ENCODE measurements at places on chromosomes 4 and X.

- DNase-seq: no peak
These were observed 841.6 kb upstream of the FRG1 start for GRCh38 chr4:189098932-189099696.

DNA sequence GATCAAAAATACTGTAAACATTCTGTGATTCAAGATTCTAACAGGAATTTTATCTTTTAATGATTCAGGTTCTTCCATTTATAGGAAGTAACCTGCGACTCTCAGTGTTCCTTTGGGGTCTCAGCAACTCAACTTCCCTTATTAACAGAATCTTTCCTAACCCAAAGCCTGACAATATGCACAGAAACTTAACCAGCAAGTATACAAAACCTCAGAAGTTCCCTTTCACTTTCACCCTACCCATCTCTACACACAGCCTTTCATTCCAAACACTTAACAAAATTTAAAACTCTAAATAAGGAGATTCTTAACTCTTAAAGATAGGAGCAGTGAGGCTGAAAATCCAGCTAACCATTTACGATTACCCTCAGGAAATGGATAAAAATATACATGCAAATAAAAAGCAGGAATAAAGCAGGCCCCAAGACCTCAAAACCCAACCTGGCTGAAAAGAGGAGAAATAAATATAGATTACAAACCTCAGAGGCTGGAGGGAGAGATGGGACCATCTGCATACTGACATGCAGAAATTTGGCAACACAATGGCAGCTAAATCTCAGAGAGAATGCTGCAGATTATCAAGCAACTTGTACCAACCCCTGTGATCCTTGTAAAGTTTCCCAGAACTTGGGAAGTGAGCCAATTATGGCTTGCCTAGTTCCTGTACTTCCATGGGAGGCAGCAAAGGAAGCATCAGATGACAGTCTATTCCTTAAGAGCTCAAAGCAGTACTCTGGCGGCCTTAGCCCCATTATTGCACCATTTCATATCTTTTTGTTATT lies 101.0 kb downstream of the ATP11C start:
- DNase-seq: no peak

DNA sequence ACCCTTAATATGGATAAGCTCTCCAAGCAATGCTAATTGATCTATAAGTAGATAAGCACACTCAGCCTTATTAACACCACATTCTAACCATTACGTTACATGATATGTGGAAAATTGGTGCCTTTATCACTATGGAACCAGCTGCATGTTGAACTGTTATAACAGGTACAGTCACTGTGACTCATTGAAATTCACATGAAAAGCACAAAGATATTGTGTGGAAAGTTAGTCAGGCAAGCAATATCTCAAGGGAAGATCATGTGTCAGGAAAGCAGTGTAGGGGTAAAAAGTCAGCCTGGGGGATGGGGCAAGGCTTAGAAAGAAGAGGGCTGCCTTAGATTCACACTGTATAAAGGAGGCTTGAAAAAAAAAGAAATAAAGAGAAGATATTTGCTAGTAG lies 313.7 kb upstream of the SMIM31 start:
- DNase-seq: no peak

GRCh38 chr4:65502131-65502701 lies 168.1 kb downstream of the EPHA5 start:
- DNase-seq: no peak

DNA sequence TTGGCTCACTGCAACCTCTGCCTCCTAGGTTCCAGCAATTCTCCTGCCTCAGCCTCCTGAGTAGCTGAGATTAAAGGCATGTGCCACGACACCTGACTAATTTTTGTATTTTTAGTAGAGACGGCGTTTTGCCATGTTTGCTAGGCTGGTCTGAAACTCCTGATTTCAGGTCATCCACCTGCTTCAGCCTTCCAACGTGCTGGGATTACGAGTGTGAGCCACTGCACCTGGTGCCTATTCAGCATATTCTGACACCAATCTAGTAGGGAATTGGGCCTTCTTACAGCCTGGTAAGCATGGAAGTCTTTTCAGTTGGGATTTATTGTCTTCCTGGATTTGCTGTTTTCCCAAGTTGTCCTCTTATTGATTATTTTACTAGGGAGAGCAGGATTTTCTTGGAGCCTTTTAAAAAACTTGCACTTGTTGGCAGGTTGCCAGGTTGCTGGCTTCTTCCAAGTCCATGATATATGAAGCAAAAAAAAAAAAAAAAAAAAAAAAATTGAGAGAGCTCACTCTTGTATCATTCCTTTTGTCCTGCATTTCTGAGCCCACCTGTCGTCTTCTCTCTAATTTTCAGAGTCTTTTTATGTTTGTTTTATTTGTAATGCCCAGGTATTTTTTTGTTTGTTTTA lies 43.7 kb downstream of the TMPRSS11E start:
- DNase-seq: no peak

DNA sequence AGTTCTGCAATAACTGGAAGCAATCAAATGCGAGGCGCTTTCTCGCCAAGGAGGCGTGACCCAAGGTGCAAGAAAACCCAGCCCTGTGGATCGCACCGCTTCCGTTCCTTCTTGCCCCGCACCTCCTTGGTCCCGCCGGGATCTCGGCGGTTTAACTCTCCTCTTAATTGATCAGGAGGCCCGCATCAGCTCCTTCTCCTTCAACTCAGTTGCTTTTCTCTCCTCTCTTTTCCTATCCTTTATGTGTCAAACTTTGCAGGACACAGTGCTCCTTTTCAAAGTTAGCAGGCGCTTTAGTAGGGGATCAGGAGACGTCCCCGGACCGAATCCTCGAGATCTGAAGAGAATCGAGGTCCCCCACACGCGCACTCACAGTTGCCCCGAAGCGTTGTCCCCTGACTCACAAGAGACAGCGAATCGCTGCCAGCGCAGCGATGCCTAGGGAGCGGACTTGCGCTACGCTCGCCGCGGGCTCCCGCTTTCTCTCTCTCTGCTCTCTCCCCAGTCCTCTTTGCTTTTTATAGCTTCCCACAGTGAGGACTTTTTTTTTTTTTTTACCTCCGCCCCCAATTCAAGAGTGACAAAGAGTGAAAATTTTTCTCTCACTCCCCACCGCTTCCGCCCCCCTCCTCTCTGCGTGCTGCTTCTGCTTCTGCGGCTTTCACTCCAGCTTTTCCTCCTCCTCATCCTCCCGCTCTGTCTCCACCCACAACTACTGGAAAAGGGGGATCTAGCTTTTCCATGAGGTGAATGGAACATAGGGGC lies at the start of gene DKK2:
DKK2 (minus strand) TSS at position 495 of the 765 bp plus-strand sequence. CDS start 722 bp downstream, outside the sequence.
- DNase-seq: peak; percentile 50

DNA sequence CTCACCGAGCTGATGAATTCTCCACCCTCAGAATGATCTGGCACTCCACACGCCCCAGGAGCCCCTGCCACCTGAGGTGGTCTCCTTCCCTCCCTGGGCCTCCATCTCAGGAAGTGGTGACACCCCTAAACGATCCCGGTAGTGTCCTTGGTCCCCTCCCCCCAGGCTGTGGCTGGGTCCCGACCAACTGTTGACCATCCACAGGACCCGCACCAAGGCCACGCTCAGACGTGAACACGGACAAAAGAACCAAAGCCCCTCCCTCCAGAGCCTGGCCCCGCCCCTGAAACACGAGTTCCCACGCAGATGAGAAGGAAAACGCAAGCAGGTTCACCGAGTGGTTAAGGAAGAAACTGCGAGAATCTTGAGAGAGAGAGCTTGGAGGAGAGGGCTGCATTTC lies 16.6 kb downstream of the LRPAP1 start:
- DNase-seq: no peak

DNA sequence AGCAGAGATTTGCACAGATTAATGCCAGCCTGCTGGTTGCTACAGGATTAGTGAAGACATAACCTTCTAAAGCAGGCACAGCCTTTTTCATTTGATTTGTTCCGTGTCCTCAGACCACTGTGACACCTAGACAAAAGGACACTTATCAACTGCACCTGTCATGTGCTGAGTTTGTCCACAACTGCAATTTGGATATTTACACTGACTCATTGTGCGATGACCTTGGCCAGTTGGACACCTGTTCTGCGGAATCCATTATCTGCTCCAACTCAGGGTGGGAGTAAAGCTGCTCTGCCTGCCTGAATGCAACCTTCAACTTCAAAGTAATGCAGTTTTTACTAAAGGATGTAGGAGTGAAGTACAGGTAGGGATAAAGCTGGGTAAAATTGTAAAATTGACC lies 4.1 kb upstream of the NR0B1 start:
- no peak for DNase-seq

DNA sequence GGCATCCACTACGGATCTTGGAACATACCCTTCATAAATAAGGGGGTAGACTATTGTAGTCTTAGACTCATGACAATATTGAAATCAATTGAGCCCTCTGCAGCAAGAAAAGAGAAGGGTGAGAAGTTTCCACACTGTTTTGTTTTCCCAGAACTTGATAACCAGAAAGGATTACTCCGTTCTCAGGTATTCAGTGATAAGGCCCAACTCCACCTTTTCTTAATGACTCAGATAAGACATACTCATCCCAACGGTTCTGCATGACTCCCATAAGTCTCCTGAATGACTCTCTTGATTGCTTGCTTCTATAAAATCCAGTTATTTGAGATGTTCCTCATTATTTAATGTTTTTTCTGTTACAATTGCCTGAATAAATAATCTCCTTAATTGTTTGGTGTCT lies 111.7 kb downstream of the PABPC4L start:
- no peak for DNase-seq

DNA sequence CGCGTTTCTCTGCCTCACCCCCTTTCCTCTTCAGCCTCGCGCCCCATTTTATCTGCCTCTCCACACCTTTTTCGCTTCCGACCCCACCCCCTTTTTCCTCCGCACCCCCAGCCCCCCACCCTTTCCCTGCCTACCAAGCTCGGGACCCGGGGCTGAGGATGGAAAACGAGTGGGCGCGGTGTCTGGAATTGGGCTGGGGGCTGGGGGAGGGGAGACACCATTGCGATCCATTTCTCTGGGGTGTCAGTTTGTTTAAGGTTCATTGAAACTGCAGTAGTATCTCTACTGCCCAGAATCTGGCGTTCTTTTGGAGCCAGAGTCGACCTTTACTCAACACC lies 707 bp downstream of the SLC9A6 start:
- no peak for DNase-seq

GRCh38 chr4:37891260-37892159 lies 626 bp downstream of the TBC1D1 start:
- DNase-seq: no peak

DNA sequence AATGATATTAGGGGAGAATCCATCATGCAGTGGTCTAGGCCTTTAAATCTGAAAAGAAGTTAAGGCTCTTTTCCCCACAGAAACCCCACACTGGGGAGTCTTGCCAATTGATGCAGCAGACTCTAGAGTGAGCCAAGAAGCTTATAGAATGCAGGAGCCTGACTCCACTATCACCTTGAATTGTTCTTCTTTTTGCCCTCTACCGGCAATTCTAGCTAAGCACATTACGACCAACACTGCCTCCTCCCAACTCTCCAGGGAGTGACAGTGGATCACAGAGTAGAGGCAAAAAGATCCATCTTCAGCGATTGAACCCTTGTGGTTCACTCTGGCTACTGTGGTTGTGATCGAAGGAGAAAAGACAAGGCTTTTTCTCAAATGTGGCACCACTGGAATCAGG lies 331.5 kb downstream of the NKX6-1 start:
- no peak for DNase-seq

GRCh38 chr4:86706923-86707597 lies 112.9 kb downstream of the PTPN13 start:
- no peak for DNase-seq

DNA sequence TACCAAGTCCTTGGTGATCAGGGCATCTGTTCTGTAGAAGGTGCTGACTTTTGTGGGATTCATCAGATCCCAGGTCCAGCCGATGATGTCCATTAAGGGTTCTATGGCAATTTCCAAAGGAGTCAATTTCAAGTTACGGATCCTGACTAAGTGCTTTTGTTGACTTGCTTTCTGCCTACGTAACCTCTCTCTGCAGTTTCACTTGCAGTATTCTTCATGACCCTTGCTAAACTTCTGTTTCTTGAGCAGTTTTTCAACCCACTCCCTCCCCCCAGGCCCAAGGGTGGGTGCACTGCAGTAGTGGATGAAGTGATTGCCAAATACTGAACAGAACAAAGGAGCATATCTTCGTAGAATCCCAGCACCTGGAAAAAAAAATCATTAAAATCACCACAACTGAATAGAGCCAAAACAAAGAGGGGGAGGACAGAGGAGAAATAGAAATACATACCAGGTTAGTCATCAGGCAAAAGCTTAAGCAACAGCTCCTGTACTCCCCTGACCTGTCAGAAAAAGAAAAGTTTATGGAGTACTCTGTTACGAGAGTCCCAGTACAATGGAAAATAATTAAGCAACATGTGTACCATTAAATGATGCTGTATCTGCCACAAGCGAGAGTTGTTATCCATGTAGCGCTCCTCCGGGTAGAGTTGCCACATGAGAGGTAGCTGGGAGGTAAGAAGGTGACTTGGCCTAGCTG lies 5.8 kb downstream of the CMC4 start:
- no peak for DNase-seq

DNA sequence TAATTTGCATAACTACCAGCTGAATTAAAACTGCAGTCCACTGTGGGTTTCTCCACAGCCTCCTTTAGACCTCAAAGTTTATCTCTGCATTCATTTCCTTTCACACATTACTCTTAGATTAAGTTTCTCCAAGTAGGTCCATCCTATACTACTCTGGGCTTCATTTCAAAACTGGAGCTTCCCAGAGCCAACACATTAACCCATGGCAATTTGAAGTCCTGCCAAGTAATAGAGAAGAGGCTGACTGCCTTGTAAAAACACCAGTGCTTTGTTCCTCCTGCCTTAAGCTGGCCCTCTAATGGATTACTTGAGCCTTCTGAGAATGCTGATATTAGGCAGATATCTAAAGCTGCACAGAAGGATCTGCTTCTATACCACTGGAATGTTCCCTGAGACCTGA lies 997.2 kb upstream of the SLIT2 start:
- DNase-seq: no peak

- DNase-seq: no peak
These were observed 67.5 kb upstream of the DDX60 start for GRCh38 chr4:168386002-168386401.

- DNase-seq: peak; percentile 71
These were observed 234.8 kb upstream of the JADE1 start for GRCh38 chr4:128574706-128575105.

GRCh38 chr4:1477045-1477840 lies 71.0 kb upstream of the NKX1-1 start:
- no peak for DNase-seq

GRCh38 chr4:41989994-41990364 lies 351 bp upstream of the SLC30A9 start:
- no peak for DNase-seq

- DNase-seq: no peak
These were observed 54.5 kb downstream of the MID2 start for GRCh38 chrX:107880054-107880610.

GRCh38 chrX:7926501-7926900 lies 712 bp downstream of the PNPLA4 start:
- DNase-seq: no peak

GRCh38 chr4:176340871-176341685 lies 21.3 kb downstream of the SPCS3 start:
- no peak for DNase-seq

DNA sequence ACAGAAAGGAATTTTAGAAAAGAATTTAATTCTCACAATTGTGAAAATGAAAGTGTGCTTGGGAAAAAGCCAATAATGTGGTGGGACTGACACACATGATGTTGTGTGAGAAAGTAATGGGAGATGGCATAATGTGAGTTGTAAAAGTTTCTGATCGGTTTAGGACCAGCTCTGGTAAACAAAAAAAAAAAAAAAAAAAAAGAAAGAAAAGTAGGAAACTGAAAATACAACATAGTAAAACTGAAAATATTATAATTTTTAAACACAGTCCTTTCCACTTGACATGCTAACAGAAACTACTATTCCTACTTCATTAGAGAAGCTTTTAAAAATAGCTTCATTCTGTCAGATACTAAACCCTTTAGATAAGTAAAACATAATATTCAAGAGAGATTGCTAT lies 28.2 kb downstream of the RAP1GDS1 start:
- DNase-seq: no peak

- DNase-seq: no peak
These were observed 52.1 kb downstream of the GPC3 start for GRCh38 chrX:133933316-133933715.

Measured in HL-60 (cell line).